ENCODE measurements at places on chromosomes 1 and 21.

- no peak for DNase-seq
Observed at GRCh38 chr21:45175326-45176095, 101.1 kb downstream of the ADARB1 start.

GRCh38 chr21:25025596-25025995, 581.7 kb downstream of the MRPL39 start:
- DNase-seq: no peak

- no peak for DNase-seq
Observed at GRCh38 chr1:173639102-173639501, 4.0 kb downstream of the TEX50 start.

DNA sequence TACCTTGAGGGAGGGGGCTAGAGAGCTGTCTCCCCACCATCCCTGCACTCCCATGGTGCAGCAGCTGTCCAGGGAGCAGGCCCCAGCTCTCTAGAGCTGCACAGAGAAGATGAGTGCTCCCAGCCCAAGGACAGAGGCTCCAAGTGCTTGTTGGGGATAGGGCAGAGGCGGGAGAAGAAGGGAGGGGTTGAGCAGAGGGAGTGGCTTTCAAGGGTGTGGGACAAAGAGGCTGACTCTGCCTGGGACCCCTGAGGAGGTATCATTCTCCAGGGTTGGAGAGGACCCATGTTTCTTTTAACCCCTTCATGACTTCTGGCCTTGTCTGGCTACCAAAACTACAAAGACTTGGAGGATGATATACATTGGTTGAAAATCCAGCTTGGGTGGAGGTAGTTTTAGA, 14.6 kb downstream of the FOXD2 start:
- DNase-seq: no peak

DNA sequence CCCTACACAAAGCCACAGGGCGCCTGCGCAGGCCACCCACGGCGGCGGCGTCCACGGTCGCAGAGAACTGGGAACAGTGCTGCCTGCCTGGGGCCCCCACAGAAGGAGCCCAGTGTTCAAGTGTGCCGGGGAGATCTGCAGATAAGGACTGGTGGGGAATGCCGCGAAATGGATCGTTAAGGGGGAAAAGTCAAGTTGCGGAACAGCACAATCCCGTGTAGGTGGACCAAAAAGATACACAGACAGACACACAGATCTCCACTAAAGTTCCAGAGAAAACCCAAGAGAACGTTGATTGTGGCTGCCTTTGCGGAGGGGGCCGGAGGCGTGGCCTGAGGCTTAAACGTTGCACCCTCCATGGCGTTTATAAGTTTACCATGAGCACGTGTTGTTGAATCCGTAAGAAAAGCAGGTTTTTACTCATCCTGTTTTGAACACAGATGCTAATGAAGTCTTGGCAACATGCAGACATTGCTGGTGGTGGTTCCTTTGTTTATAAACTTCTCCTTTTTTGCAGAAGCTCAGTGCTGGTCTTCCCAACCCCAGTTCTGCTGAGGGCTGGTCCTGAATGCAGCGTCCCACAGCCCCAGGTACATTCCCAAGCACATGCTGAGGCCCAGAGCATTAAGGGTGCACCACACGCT, 4.1 kb downstream of the SPATC1L start:
- no peak for DNase-seq

DNA sequence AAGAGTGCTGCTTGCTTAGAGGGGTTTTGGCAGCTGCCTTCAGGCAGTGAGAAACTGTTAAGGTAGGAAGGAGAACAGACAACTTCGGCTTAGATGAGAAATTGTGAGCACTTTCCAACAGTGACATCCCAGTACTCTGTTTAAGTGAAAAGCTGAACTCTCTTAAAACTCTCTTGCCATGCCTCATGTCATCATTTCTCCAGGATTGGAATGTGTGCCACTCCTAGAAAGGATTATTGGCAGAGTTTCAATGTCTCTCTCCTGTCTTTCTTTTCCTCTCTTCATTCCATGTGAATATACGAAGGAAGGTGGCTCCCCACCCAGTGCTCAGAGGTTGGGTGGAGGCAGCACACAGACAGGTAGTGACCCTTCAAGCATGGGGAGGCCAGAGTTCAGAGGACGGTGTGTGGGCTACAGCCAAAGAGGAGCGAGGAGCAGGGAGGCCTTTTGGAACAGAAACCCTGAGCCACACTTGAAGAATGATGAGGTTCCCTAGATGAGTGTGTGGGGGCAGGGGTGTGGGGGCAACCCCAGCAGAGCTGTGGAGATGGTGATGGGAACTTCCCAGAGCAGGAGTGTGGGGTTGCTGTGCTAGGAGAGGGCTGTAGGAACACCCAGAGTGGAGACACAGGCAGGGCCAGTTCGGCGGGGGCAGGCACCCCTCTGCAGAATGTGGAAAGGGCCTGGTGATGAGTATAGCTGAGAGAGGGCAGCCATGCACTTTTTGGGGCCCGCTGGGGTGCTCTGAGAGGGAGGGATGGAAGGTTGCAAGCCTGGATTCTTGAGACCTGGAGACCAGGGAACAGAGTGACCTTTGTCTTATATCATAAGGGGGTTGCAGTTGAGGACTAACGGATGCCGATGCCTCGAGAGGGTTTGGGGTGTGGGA, 58.8 kb downstream of the GALNT2 start:
- no peak for DNase-seq

DNA sequence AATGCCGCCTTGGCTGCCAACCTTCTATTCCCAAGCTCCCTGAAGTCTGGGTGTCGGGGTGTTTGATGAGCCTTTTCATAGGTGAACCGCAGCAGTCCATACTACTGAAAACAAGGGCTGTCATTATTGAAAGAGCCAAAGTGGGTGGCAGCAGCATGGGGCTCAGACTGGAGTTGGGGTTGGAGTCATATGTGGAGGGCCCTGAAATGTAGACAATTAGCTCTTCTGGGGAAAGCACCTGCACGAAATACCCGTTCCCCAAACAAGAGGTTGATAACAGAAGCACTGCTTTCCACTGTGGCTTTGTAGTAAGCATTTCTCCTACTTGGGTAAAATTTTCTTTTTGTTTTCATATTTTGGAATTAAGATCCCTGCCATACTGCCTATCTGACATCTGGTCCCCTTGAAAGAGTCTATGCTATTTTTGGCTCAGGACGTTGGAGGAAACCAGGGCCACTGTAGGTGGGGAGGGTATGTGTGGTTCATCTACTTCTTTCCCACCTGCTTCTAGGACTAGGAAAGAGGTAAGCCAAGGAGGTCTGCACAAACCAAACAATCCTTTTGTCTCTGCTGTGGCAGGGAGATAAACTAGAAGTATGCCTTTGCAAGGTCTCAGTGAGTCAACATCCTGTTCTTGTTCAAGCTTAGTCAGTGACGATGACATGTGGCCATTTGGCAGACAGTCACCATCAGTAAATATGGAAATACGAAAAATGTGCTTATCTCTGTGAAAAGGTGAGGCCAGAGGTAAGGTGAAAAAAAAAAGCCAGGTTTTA, 197.0 kb upstream of the UBE2U start:
- no peak for DNase-seq

GRCh38 chr1:207892764-207893163, 18.2 kb downstream of the CD34 start:
- DNase-seq: no peak

- no peak for DNase-seq
Observed at GRCh38 chr1:5660141-5660935, 331.9 kb downstream of the NPHP4 start.

- DNase-seq: no peak
Observed at GRCh38 chr1:243313635-243314536, 58.0 kb downstream of the SDCCAG8 start.

DNA sequence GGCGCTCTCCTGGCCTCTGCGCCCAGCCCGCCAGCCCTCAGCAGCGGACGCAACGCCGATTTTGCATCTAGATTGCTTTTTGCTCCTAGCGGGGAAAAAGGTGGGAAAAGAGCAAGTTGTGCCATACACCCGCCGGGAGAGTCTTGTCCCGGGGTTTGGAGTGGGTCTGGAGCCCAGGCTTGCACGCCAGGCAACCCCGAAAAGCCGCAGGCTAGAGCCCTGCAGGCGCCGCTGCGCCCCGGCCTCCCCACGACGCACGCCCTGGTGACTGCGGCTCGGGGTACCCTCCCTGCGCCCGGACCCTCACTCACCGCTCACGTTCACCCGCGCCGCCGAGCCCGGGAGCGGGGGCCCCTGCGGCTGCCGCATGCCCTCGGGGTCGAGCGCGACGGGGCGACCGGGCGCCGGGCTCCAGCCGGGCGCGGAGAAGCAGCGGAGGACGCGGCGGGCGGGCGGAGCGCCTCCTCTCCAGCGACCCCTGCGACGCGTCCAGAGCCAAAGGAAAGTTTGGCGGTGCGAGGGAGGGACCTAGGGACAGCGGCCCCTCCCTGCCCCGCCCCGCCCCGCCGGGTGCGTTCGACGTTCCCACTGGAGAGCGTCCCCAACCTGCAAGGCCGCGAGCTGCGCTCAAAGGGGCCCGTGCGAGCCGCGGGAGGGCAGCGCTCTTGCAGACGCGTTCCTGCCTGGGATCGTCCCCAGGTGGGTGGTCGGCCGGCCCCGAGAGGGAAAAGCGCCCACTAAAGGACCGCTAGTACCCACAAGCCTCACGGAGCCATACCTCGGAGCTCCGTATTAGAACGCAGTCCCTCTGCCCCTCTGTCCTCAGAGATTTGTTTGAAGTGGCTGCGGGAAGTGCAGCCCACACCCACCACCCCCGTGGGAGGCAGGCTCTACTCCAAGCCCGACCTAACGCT, at the start of gene LPAR3:
TSS of gene LPAR3 (minus strand) at position 502 of the 914 bp plus-strand sequence. CDS start 27,086 bp downstream, outside the sequence.
- peak; percentile 70 for DNase-seq
